ENCODE measurements at places on chromosomes 2 and 18. TPM values are rescaled to one million over a fixed set of nuclear protein-coding genes. Genes with fewer than 3 reads are reported as not detected.
A peak's percentile ranks its signal among the peaks of the same experiment; 100 is the strongest.

- DNase-seq, result no peak
Measured at GRCh38 chr2:242034138-242034537, 164.6 kb downstream of the RTP5 start.

DNA sequence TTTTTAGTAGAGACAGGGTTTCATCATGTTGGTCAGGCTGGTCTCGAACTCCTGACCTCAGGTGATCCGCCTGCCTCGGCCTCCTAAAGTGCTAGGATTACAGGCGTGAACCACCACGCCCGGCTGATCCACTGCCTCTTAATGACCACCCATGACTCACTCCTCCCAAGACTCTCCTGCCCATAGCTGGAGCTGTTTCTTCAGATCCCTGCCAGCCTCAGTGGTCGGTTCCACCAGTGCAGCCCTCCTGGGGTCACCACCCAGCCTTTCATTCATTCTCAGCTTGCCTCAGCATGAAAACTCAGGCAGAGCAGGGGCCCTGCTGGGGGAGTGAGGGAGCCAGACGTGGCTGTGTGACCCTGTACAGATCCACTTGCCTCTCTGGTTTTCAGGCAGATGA, 12.5 kb downstream of the KCNIP3 start:
- no peak for DNase-seq

- no peak for DNase-seq
Measured at GRCh38 chr2:133657591-133657990, 89.3 kb upstream of the NCKAP5 start.

- DNase-seq, result no peak
Measured at GRCh38 chr2:38387887-38388286, 10.8 kb upstream of the ATL2 start.

- no peak for DNase-seq
Measured at GRCh38 chr2:134389381-134389780, 135.5 kb downstream of the MGAT5 start.

DNA sequence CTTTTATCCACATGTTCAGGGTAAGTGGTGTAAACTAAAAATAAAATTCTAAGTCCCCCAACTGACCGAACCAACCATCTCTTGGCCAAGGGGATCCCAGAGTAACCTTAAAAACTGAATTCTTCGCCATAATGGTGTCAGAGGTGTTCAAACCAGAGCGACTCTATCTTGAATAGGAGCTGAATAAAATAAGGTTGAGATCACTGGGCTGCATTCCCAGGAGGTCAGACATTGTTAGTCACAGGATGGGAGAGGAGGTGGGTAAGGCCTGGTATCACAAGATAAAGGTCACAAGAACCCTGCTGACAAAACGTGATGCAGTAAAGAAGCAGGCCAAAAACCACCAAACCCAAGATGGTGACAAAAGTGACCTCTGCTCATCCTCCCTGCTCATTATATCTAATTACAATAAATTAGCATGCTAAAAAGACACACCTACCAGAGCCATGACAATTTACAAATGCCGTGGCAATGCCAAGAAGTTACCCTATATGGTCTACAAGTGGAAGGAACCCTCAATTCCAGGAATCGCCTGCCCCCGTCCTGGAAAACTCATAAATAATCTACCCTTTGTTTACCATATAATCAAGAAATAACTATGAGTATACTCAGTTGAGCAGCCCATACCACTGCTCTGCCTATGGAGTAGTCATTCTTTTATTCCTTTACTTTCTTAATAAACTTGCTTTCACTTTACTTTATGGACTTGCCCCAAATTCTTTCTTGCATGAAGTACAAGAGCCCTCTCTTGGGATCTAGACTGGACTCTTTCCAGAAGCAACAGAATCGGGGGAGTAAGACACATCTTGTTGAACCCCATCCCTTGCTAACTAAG, 302.4 kb downstream of the STK39 start:
- no peak for DNase-seq

DNA sequence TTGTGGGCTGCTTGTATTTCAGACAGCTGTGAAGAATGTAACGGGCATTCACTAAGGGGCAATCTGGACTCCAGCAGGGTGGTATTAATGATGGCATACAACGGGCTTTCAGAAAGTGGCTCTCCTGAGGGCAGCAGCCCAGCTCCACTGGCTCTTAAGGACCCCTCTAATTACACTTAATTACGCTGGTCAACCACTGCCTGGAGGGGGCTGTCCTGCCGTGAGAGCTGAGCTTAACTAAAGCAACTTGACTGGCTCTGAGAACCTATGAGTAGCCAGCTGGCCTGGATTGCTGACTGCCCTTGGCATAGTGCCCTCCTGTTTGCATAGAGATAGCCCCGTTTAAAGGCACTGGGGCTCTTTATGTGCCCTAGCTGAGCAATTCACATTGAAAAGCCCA, 3.8 kb downstream of the LIPG start:
- DNase-seq, result no peak

- peak; percentile 49 for DNase-seq
Measured at GRCh38 chr2:181104512-181105115, 124.2 kb downstream of the UBE2E3 start.

DNA sequence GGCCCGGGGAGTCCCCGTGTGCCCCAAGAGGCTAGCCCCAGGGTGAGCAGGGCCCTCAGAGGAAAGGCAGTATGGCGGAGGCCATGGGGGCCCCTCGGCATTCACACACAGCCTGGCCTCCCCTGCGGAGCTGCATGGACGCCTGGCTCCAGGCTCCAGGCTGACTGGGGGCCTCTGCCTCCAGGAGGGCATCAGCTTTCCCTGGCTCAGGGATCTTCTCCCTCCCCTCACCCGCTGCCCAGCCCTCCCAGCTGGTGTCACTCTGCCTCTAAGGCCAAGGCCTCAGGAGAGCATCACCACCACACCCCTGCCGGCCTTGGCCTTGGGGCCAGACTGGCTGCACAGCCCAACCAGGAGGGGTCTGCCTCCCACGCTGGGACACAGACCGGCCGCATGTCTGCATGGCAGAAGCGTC, 16.9 kb upstream of the FAHD2A start:
- no peak for DNase-seq

DNA sequence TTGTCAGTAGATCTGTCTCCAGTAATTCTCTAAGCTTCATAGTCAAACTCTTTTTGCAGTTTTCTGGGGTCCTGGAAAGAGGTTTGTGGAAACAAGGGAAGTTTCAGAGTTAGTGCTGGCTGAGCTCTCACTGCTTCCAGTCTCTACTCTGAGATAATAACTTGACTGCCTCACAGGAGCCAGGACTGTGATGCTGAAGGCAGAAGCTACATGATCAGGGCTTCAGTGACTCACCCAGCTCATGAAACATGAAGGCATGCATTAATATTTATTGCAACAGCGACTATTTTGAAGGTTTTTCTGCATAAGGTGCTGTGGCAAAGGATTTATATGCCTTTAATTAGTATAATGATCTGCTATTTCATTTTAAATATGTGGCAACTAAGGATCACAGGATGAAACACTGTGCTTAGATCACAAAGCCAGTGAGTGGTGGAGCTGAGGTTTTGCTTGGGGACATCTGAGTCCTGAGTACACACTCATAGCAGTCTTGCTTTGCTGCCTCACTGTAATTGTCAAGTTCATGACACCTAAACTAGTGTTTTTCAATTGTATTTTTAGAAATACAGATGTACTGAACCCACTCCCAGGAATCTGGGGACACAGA, 448.4 kb upstream of the GCFC2 start:
- no peak for DNase-seq

GRCh38 chr18:23384778-23385736, 68.0 kb upstream of the RIOK3 start:
- DNase-seq, result no peak

DNA sequence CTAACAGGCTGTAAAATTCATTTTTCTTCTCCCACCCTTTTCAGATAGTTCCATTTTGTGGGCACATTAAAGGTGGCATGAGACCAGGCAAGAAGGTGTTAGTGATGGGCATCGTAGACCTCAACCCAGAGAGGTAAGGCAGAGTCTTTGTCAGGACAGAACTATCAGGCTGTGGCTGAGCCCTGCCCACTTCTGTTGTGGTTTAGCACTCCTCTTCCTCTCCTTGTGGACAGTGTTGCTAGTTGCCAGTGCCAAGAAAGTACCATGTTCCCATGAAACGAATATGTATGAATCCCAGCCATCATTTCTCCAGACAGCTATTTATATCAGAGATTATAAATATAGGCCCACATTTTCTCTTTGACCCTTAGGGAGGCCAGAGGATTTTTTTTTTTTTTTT, 1.6 kb downstream of the LGALSL start:
- DNase-seq, result peak; percentile 40

- no peak for DNase-seq
Measured at GRCh38 chr2:10741139-10741538, 19.7 kb downstream of the ATP6V1C2 start.

DNA sequence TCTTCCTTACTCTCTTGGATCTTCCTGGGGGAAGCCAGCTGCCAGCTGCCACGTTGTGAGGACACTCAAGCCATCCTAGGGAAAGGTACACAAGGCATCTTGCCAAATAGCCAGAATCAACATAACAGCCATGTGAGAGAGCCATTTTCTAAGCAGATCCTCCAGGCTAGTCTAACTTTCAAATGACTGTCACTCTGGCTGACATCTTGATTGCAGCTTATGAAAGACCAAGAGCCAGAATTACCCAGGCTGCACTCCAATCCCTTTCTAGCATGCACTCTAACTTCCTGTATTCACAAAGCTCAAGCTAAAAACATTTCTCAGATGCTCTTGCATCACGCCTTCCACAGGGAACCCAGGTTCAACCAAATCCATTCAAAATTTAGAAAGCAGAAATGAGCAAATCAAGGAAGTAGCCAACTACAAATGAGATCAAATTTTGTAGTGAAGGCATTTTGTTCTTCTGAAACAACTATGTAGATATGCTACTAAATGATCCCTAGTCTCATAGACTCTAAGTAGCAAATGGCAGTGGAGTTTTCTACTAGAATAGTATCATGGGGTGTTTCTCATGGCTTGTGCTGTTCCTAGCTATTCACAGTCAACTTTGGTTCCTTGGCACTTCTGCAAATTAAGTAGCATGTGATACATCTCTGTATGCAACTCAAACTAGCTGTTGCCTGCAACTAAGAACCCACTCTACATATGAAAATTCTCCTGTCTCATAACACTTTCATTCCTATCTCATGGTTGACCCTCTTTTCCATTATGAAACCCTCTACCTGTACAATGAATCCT, 281.9 kb downstream of the ZEB2 start:
- no peak for DNase-seq

DNA sequence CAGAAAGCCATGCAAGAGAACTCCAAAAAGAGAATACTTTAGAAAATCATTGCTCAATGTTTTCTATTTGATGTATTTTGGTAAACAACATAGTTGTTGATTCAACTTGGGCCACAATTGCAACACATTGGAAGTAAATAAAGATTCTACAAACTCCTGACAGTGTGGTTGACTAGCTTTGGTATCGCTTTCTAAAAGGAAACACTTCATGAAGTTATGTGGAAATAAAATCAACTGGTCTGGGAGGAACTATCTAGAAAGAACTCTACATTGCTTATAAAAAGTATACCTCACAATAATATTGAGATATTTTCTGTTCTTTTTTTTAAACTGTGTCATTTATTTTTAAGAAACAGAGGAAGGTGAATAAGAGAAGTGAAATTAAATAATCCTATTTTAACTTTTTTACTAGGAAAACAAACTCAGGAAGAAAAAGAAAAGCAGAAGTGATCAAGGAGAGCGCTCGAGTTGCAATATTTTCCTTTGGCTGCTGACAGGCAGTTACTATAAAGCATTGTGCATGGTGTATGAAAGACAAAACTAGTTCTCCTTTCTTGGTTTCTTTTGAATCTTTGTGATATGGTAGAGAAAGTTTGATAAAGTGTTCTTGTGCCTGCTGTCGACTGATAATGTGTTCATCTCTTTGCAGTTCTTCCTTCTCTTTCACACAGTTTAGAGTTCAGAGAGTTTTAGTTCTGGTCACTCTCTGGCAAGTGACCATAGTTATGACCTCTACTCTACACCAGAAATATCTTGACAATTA, 3.0 kb downstream of the DHRS9 start:
- no peak for DNase-seq

DNA sequence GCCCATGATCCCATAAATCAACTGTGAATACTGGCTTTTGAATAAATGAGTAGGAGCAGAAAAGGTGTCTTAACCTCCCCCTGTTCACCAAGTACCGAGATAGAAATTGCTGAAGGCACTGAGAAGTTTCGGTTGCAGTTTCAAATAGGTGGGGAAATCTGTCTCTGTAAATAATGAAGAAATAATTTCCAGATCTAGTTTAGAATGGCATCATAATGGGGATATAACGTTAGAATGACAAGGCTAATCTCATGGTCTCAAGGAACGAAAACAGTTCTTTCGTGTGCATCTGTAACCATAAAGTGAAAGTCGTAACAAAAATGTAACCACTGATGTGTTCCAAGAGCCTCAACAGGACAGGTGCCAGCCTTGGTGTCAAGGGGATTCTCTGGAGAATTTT, 49.9 kb upstream of the TMEM18 start:
- no peak for DNase-seq

GRCh38 chr2:113963965-113964364, 74.1 kb downstream of the ACTR3 start:
- no peak for DNase-seq

DNA sequence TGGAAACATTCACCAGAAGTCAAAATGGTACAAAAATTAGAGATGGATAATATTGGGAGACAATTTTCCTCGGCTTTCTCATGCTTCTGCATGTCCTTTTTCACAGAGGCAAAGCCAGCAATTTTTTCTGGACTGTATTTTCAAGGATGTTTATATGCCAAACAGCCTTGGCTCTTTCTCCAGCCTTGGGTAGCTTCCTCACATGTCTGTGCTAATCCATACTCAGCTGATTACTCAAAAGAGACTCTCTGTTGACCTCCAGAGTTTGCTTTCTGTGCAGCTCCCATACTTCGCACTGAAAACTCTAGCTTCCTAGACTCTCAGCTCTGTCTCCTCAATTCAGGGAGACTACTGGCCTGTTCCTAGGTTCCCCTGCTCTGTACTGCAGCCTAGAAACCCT, 10.6 kb downstream of the C18orf63 start:
- no peak for DNase-seq

DNA sequence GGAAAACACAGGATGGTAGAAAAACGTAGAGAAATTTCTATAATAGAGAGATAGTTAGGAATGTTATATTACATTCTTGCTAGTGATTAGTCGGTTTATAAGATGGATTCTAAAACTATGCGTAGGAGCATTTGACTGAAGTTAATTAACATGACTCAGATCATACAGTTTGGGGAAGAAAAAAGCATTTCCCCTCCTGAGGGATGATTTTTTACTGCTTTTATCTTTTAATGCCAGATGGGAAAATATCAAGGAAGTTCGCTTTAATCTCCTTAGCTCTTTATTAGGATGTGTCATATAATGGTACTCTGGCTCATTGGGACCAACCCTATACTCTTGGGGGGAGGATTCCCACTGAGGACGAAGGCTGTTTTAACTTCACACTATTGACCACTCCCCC, 502.1 kb downstream of the TGIF1 start:
- no peak for DNase-seq

GRCh38 chr18:7830468-7830867, 263.4 kb downstream of the PTPRM start:
- peak; percentile 61 for DNase-seq

The TRIM43 gene
- not detected for total RNA-seq

The DSC1 gene
- total RNA-seq, result not detected

The WNT6 gene
- total RNA-seq, result not detected

The FAM237A gene
- not detected for total RNA-seq

The PRKAG3 gene
- total RNA-seq, result not detected

The NAGK gene
- total RNA-seq, result 17.8 TPM

The SLC30A3 gene
- not detected for total RNA-seq

The GCG gene
- not detected for total RNA-seq

All from HT-29 (cell line).